ENCODE measurements at places on chromosomes 6 and 20.

DNA sequence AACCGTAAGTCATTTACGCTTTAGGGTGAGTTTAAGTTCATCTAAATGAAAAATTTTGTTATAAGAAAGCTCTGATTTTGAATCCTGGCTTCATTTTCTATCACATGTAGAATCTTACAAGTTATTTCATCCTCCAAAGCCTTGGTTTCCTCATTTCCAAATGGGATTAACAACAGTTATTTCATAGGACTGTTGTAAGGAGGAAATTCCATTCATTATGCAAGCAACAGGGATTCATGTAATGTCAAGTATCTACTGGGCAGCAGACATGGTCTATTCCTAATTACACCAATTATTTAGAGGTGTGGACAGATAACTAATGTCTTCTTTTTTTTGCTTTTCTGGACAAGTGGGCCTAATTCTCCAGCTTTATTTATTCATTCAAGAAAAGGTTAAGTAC is 154.0 kb downstream of the PDSS2 start:
- DNase-seq, result no peak

GRCh38 chr20:2171266-2171790 is 69.7 kb downstream of the STK35 start:
- no peak for DNase-seq

GRCh38 chr6:3363296-3364025 is 93.4 kb downstream of the SLC22A23 start:
- DNase-seq, result no peak

DNA sequence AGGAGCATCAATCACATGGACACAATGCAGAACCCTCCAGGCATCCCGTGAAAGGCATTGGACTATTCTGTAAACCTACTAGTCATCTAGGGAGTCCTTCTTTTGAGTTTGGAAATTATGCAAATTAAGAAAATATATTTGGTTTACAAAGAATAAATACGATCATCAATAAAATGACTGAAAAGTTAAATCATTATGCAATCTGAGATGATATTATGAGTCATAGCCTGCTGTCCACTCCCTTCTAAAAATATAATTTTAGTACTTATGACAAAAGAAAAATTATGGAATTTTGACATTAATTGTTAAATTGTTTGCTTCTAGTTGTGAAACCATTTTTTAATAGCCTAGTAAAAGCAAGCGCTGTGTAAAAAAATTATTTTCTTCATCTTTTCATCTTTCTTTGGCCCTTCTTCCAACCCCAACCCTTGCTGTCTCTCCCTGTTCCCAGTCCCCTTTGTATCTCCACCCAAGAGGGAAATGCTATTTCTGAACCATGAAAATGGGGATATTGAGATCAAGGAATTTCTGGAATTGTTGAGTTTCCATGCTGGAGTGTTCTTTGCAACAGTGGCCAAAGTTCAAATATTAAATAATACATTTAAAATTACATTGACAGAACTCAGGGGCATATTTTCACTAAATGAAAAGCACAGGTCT is 599.8 kb downstream of the COL12A1 start:
- DNase-seq, result no peak

GRCh38 chr20:35718972-35719635 is 19.9 kb downstream of the ROMO1 start:
- DNase-seq, result no peak

Data from GF-D8 (cell line).